ENCODE measurements at places on chromosomes 4 and X.

DNA sequence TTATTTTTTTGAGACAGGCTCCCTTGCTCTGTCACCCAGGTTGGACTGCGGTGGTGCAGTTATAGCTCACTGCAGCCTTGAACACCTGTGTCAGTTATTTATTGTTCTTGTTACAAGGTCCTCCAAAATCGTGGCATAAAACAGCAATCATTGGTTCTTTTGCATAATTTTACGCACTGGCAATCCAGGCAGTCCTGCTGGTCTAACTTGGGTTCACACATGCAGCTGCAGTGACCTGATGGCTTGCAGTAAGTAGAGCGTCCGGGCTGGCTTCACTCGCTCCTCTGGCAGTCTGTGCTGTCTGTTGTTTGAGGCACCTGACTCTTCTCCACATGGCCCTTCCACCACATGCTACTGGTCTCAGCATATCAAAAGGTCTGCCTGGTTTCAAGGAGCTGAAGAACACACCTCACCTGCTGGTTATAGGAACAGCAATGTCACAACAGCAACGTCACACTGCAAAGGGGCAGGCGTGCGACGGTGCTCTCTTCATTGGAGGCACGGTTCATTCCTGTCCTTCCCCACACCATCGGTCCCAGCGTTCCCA, 894.6 kb downstream of the TRIML1 start:
- DNase-seq: no peak

GRCh38 chr4:172497321-172497720, 671.3 kb upstream of the GALNT7 start:
- no peak for DNase-seq

DNA sequence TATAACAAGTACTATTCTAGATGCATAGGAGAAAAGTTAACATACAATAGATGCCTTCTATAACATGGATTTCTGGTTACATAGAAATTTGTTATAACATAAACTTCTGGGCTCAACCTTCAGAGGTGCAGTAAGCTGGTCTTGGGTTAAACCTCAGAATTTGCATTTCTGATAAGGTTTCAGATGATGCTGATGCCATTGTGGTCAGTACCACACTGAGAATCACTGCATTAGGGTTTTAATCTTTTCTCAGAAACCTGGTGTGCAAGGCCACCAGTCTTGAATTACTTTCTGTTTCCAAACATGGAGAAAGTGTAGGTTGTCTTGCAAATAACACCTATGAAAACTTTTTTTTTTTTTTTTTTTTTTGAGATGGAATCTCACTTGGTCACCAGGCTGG, 146.2 kb downstream of the SPOCK3 start:
- DNase-seq: no peak

DNA sequence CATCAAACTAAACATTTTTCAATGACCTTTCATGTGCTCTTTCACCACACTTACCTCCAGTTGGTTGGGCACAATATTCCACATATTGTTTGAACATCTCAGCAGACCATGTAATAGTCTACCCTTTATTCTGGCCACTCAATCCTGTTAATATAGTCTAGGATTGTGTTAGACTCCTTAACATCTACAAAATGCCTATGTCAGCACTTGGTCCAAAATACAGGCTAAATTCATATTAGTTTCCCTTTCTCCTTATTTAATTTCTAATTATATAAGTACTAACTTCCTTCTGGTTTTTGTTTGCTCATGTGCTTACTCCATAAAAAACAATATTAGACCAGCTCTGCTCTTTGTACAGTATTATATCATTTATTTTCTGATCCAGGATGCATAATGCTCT, 21.1 kb downstream of the MEPE start:
- no peak for DNase-seq

DNA sequence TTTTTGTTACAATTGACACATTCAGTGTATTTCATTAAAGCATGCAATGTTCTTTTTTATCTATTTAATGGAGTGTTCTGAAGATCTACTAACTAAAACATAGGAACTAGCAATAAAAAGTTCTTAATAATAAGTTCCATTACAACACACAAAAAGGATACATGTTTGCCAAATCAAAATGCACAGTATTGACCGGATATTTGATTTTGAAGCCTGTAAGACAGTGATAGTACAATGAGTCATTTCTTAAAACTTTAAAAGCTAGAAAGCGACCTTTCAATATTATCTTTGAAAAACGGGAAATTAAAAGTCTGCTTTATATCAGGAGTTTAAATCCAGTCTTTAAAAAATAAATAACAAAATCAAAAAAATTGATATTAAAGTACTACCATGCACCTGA, 2.4 kb upstream of the PRDM5 start:
- no peak for DNase-seq

DNA sequence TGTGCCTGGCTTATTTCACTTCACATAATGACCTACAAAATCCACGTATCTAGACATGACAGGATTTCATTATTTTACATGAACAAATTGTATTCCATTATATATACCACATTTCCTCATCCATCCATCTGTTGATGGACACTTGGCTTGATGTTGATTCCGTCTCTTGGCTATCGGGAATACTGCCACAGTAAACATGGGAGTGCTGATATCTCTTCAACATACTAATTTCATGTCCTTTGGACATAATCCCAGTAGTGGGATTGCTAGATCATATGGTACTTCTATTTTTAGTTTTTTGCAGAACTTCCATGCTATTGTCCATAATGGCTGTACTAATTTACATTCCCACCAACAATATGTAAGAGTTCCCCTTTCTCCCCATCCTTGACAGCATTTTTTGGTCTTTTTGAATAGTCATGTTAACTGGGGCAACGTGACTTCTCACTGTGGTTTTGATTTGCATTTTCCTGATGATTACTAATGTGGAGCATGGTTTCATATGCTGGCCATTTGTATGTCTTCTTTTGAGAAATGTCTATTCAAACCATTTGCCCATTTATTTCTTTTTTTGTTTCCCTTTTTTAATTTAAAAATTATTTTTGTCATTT, 68.9 kb downstream of the HTRA3 start:
- no peak for DNase-seq

GRCh38 chrX:72685810-72686456, 28.2 kb downstream of the PHKA1 start:
- no peak for DNase-seq

- no peak for DNase-seq
Measured at GRCh38 chr4:148068065-148068911, 336.4 kb downstream of the ARHGAP10 start.

DNA sequence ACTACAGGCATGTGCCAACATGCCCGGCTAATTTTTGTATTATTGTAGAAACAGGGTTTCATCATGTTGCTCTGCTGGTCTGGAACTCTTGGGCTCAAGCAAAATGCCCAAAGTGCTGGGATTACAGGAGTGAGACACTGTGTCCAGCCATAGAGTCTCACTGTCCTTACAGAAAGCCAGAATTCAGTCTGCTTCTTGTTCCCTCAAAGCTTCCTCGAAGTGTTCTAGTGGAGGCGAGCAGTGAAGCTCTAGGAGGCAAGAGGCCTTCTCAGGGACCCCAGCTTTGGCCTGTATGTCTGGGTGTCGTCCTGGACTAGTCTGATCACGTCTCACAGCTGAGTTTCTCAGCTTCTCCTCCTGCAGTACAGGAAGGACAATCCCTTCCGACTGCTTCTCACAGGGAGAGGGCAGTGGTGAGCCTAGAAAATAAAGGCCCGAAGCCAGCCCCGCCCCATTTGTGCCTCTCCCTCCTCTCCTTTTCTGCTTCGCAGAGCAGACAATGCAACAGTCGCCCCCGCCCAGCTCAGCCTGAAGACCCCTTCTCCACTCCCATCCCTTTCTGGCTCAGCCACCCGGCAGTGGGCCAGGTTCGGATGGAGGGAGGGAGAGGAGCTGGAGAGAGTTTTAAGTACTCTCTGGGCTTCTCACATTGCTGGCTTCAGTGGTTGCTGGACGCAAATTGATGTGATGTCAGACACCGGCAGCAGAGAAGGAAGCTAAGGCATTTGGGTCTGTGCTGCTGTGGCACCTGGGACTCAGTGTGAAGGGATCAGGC, 11.1 kb upstream of the FAM3A start:
- peak; percentile 52 for DNase-seq

DNA sequence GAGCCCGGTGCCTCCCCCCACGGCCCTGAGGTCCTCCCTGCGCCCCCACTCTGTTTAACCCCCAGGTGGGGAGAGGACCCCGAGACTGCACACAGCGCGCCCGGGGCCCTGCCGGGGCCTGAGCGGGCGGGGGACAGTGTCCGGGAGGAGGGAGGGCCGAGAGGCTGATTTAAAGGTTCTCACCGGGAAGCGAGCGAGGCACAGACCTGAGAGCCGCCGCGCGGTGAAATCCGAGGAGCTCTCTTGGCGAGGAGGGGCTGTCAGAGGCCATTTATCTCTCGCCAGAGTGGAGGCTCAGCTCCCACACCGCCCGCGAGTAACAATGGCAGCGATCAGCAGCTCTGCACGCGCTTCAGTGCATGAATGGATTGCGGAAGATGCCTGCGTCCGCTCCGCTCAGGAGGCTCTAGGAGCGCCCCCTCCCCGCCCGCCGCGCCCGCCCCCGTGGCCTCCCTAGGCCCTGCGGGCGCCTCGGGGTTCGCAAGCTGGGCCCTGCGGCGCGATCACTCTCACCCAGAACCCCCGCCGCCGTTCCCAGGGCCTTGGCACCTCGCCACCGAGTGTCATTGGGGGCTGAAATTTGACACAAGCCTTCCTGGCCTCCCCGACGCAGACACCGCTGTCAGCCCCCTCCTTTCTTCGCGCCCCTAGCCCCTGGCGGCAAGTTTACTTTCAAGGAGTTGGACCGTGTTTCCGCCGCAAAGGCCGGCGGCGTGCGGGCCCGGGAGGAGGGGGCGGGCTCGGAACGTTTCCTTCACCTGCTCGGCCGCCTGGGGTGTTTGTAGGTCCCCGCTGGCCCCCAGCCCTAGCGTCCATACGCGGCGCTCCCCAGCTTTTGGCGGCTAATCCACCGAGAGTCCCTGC, 48.7 kb upstream of the BCOR start:
- peak; percentile 65 for DNase-seq

DNA sequence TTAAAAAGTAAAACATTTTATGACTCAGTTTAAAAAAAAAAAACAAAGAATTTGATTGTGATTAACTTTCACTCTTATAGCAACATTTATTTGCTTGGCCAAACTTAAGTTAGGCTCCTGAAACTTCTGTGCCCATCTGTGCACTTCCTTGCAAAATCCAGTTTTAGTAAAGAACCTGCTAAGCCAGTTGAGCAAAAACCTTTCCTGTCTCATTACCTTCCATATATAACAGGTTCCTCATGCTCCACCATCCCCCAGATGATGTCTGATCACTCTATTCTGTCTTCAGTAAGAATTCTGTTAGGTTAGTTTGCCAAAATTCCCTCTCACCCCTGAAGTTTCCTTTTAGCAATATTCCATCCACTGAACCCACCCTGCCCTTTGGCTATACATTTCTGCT, 1200.5 kb downstream of the C4orf33 start:
- DNase-seq: no peak

GRCh38 chr4:168076989-168077725, 15.2 kb upstream of the ANXA10 start:
- peak; percentile 50 for DNase-seq

- DNase-seq: peak; percentile 59
Measured at GRCh38 chr4:80035336-80035735, 37.7 kb downstream of the ANTXR2 start.

- DNase-seq: no peak
Measured at GRCh38 chrX:19990151-19990555, 708 bp downstream of the BCLAF3 start.

GRCh38 chr4:88143504-88143903, 14.9 kb downstream of the ABCG2 start:
- no peak for DNase-seq

GRCh38 chrX:44915361-44915868, 42.4 kb downstream of the KDM6A start:
- DNase-seq: no peak

DNA sequence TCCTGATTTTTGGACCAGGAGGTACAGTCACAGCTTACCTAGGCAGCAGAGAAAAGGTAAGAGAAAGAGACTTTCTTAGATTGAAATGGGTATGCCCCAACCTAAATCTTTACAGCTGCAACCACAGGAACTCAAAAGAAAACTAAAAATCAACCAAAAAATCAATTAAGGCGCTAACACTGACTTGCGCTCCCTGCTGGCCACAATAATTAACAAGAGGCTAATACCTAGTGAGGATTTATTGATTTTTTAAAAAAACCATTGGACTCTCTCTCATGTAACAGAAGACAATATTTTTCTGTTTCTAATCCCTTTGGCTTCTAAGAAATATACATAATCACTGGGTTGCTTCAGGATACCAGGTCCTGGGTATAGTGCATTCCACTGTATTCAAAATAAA, 153.9 kb upstream of the TENM3 start:
- DNase-seq: no peak

All from DND-41 (cell line).